M059J (cell line): ENCODE measurements at places on chromosomes 3 and 15. TPM values are rescaled to one million over a fixed set of nuclear protein-coding genes. Genes with fewer than 3 reads are reported as not detected.

Gene NAALADL2
- 3.1 and 5.1 TPM in 2 replicates for total RNA-seq

Gene PLSCR2
- total RNA-seq = not detected in 2 replicates

Gene TMEM108
- total RNA-seq = 0.69 and 1.7 TPM in 2 replicates

GRCh38 chr3:190345027-190345821 is 23.0 kb upstream of the CLDN1 start:
- peak; percentile 96 for DNase-seq

GRCh38 chr3:95120921-95121320 is 1058.1 kb downstream of the NSUN3 start:
- no peak for DNase-seq

DNA sequence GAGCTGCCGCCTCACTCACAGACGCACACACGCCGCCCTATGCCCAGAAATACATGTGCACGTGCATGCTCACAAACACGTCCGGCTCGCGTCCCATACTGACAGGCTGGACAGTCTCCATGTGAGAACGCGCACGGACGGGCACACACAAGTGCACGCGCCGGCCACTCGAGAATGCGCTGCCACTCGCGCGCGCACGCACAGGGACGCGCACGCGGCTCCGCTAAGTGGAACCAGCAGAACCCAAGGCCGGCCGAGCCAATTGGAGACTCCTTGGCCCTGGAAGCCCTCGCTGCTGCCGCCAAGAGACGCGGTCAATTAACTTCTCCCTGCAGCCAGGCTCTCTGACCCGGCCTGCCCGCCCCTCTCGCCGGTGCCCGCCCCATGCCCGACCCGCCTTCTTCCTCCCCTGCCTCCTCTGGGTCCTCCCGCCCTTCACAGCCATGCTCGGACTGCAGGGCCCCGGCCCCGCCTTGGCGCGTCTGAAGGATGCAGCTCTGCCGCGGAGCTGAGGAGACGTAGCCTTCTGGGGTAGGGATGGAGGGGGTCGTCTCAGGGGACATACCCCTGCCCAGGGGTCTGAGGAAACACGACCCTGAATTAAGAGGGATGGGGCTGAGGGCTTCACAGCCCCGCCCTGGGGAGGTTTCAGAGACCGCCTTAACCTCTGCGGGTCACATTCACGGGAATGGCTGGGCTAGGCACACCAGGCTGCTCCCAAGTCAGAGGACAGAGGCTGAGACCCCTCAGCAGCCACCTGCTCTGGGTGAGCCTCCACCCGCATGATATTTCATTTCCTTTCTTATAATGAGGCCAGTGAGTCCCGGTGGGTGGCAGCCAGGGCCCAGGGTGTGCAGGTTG is 15.0 kb downstream of the PTH1R start:
- DNase-seq = peak; percentile 71

- DNase-seq = no peak
These were observed 93.1 kb upstream of the SAMMSON start for GRCh38 chr3:69906351-69906966.

DNA sequence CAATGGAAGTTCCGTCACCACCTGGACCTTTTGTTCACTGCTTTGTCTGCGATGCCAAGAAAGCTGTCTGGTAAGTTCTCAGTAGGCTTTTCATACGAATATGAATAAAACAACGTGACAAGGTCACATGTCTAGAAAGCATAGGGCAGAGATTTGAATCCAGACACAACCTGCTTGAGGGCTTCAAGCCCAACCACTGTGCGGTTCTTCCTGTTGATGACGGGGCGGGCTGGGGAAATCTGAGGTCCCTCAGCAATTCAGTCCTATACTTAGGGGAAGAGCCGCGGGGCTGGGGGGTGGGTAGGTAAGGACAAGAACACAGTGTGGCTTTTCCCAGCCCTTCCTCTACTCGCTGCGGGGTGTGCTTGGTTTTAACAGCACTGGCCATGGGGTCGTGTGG is 32.4 kb upstream of the SMAD3 start:
- DNase-seq = no peak

GRCh38 chr3:42544492-42545283 is 37.1 kb downstream of the SEC22C start:
- DNase-seq = no peak
